ENCODE measurements at places on chromosomes 5 and 9.

GRCh38 chr5:178551059-178551458 is 39.1 kb downstream of the COL23A1 start:
- no peak for DNase-seq

DNA sequence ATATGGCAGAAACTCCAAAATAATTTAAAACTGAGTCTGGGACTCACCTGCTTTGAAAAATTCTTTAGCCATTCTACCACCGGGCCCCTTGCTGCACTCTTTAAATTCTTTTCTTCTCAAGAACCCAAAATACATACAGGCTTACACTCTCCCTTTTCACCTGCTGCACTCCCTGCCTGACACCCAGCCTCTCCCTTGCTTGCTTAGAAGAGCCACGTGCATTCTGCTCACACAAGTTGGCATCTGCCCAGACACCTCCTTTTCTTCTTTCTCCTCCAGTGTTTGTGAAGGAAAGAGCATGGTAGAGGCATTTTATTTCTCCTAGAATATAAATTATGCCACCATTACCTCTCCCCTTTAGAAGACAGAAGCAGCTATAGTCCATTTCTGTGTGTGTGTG is 39.0 kb upstream of the AOPEP start:
- no peak for DNase-seq

DNA sequence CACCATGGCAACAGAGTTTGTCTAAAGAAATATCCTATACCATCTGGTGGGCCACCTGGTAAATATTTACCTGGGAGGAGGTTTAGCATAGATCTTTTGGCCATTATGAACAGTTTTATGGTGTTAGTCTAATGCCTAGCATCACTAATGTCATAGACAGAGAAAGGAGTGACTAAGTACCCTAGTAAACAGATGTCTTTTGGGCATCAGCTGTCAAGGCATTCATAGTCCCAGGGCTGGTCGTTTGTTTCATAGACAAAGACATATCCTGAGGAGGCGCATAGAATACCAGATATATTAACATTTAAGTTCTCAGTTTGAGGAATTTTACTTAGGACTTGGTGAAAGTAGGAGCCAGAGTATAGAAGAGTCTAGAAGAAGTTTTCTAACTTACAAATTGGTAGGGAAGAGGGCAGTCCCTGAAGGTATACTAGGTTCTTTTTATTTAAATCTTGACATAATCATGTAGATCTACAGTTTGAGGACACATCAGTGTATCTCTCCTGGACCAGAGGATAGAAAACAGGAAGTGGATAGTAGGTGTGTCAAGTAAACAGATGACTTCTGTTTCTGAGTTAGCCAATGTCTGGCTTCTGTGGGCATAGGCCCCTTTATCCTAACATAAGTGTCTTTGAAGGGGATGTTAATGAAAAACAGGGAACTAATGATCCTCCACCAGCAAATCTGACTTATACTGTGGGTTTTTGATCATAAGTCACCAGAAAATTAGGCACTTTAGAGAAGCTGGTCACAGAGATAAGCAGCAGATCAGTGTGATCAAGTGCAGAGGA is 105.0 kb upstream of the PRSS3 start:
- DNase-seq = no peak

DNA sequence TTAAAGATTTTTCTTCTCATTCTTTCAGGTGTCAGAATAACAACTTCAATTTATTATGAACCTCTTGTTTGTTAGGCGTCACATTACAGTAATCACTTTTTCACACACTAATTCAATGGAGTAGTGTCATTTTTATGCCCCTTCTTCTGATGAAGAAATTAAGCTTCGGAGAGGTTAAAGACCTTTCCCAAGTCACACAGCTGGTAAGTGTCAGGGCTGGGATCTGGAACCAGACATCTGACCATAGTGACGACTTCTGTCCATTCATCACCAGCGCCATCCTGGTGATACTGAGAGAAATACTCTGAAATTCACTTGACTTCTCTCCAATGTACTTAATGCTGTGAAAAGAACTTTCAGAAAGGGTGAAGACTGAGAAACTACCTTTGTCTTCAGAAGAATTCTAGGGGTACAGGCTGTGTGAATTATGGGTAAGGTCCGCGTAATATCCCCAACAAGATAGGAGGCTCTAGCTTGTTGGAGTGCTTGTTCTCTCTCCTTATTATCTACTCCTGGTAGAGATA is 173.8 kb downstream of the GAS1 start:
- DNase-seq = no peak

DNA sequence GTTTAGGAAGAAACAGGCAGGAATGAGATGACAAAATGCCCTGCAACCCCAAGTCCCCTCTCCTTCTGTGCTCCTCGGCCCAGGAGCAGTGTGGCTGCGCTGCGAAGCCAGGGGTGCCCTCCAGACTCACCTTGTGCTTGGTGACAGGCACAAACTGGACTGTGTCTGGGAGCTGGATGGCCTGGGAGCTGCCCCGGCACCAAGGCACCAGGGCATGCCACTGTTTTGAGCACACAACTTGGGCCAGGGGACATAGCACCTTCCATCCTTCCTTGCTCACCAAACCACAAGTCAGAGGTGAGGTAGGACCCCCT is 51.1 kb downstream of the PRRT1B start:
- DNase-seq = no peak

DNA sequence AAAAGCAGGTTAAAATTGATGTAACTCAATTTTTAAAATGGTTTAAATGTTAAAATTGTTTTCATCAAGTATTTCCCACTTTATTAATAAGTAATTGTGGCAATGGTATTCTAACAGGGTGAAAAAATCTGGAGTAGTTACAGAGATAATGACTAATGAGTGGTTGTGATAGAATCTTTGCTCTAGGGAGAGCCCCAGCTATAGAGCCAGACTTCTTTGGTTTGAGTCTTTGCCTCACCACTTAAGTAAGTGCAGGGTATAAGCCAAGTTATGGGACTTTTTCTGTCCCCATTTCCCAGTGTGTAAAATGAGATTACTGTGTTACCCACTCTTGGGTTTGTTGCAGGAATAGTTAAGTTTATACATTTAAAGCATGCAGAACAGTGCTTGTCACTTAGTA is 158.1 kb downstream of the FER start:
- DNase-seq = no peak

DNA sequence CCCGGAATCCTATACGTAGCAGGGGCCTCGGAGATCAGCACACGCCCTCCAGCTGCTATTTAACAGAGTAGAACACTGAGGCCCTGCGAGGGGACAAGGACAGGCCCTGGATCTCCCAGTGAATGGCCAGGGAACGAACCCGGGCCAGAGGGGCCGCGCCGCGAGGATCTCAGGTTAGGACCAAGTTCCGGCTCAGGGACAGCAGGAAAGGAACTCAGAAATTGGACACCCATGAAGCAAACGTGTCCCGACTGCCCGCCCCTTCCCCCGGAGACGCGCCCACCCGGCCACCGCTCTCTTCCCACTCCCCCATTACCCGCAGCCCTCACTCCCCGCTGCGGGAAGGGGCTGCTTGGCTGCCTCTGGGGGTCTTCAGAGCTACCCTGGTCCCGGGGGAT is 1.0 kb upstream of the FOXE1 start:
- no peak for DNase-seq

- DNase-seq = no peak
Observed at GRCh38 chr9:118896324-118897000, 472.8 kb downstream of the BRINP1 start.

DNA sequence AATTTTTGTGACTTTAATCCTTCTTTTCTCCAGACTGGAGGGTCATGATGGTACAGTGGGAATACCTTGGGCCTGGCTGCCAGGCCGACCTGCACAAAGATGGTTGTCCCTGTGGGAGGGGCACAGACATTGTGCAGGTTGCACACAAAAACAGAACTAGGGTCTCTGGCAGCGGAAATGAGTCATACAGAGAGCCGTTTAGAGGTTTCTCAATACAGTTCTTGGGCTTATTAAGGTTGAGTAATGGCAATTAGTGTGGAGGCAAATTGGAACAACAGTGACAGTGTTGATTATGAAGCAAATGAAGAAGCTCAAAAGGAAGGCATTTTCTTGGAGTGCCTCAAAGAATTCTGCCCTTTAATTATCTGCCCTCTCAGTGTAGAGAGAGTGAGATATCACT is 173.6 kb downstream of the TENT4A start:
- no peak for DNase-seq

DNA sequence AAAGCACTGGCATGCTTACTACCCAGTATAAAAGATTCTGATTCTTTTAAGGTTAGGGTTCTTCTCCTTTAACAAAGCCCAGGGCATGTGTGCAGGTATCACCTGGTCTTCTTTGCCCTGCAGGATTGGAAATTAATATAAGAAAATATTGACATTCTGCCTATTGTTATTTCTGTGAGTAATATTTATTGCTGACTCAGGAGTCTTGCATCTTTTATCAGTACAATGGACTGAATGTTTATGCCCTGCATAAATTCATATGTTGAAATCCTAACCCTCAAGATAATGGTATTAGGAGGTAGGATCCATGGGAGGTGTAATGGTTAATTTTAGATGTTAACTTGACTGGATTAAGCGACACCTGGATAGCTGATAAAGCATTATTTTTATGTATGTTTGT is 189.0 kb downstream of the LRRC70 start:
- no peak for DNase-seq

- no peak for DNase-seq
Observed at GRCh38 chr5:145340099-145340498, 495.0 kb downstream of the PRELID2 start.

GRCh38 chr9:131259432-131259898 is 16.8 kb downstream of the FAM78A start:
- DNase-seq = no peak

- DNase-seq = no peak
Observed at GRCh38 chr5:102777099-102777498, 22.0 kb downstream of the PAM start.

- DNase-seq = no peak
Observed at GRCh38 chr9:3413984-3414383, 111.8 kb downstream of the RFX3 start.

DNA sequence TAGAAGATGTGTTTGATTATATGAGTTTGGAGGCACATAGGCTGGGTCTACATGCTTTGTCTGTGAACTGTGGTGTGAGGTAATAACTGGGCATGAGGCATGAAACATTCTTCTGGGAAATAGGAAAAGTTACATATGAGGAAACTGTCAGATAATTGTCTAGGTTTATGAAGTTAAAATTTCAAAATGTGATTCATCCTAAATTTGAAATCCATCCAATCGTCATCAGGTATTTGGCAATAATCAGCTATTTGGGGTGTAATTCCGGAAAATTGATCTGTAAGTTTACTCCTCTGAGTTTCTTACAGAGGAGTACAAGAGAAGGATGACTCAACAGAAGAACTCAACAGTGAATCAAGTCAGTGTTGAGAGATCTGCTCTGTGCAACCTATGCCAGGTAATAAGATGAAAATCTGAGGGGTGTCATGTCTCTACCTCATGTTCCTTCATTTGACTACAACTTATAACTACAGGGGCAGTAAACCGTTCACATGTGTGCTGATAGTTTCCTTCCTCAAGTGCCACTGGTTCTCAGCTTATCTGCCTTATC is 1171.6 kb upstream of the CDH18 start:
- no peak for DNase-seq

DNA sequence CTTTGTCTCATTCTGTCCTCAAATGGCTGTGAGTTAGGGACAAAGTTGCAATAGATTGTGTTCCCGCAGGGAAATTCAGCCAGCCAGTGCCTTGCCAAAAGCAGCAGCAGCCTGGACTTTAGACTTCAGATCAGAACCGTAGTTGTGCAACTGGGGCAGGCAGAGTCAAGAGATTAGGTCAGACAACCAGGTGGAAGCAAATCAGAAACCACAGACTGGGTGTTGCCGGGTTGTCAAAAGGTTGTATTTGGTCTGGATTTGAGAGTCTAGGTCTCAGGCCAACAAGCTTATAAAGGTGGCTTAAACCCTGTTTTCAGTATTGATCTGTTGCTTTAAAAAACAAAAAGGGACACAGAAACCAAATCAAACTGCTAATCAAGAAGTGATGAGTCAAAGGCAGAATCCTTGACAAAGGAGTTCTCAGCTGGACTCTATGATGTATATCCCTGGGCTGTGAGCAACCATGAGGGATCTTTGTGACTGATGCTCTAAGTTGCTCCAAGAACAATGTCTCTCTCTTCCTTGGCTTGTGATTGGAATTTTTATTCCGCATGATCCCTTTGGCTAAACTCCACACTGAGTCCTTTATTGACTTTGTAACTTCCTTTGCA is 20.9 kb downstream of the RFK start:
- DNase-seq = no peak

Data from stimulated activated CD4-positive, alpha-beta T cell treated with anti-CD3 and anti-CD28 coated beads, TNF-alpha, amount 100 ng/mL, for 4 hours (primary cell).